Stimulated activated CD8-positive, alpha-beta memory T cell treated with anti-CD3 and anti-CD28 coated beads, Interleukin-2, amount 100 ng/mL, for 1 hour (primary cell): ENCODE measurements at places on chromosomes 4 and X.

DNA sequence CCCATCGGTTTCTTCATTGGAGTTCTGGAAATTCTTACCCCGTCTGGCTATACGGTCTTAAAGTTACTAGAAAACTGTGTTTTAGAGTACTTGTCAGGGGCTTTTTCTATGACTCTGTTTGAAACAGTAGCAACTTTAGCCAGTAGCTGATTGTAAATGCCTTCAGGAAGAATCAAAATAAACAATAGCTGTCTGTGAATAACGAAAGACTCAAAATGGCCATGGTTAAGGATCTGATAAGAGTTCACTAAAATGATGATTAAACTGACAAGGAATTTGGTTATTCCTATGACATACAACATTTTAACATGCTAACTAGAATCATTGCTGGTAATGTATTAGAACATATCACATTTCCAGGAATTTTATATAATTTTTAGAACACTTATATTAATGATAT, 191.0 kb downstream of the EVC2 start:
- no peak for DNase-seq

- no peak for DNase-seq
Observed at GRCh38 chr4:40058121-40058520, 1.5 kb downstream of the N4BP2 start.

GRCh38 chr4:121873604-121874003, 3.3 kb upstream of the BBS7 start:
- no peak for DNase-seq

- DNase-seq, result no peak
Observed at GRCh38 chrX:68588602-68589371, 58.7 kb upstream of the STARD8 start.

GRCh38 chrX:107729558-107730297, 45.9 kb downstream of the TSC22D3 start:
- no peak for DNase-seq

DNA sequence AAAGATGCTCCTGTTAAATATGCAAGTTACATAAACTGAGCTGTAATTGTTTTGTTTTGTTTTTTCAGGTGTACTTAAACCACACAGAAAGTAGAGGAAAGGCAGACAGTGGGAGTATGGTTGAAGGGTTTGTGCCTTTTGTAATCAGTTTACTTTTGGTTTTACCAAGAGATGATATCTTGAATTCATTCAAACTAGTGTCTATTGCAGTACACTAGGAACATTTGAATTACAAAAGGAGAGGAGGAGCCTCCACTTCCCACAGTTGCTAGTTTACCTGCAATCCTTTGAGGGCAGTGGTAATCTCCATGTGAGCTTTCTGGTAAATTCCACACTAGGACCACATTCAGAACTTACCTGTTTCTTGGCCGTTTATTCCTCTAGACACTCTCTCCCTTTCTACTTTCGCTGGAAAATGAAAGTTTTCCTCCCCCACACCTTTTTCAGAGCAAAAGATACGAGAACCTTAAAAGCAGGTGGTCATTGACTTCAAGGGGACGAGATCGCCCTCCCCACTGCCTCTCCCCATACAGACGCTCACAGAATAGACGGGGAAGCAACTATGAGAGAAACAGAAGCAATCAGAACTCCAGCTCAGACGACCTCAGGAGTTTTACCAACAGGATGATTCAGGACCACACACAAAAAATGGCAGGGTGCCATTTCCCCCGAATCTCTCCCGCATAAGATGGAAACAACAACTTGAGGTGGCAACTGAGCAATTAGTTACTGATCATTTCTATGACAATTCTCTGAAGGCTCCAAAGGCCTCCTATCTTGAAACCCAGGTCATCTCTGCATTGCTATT, 3.3 kb downstream of the RBM47 start:
- no peak for DNase-seq

GRCh38 chr4:99863804-99864203, 30.4 kb downstream of the LAMTOR3 start:
- DNase-seq, result no peak
